ENCODE measurements at places on chromosomes 6 and 20. TPM values are rescaled to one million over a fixed set of nuclear protein-coding genes. Genes with fewer than 3 reads are reported as not detected.
A peak's percentile ranks its signal among the peaks of the same experiment; 100 is the strongest.

GRCh38 chr6:132058975-132059374 lies 107.8 kb upstream of the CCN2 start:
- no peak for DNase-seq

DNA sequence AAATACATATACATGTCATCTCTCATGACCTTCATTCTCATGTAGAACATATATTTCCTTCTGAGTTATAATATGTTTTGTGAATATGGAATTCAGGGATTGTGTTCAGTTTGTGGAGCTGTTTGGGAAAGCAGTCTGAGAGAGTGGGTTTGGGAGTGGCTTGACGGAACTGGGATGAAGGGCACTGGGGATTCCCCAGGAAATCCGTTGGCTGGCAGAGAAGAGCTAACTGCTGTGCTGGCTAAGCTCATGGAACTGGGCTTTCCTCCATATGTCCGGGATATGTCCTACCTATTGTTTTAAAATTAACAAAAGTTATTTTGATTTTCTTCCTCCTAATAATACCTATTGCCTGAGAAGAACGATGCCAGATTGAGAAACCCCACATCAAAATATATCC lies 359.5 kb upstream of the FLRT3 start:
- no peak for DNase-seq

DNA sequence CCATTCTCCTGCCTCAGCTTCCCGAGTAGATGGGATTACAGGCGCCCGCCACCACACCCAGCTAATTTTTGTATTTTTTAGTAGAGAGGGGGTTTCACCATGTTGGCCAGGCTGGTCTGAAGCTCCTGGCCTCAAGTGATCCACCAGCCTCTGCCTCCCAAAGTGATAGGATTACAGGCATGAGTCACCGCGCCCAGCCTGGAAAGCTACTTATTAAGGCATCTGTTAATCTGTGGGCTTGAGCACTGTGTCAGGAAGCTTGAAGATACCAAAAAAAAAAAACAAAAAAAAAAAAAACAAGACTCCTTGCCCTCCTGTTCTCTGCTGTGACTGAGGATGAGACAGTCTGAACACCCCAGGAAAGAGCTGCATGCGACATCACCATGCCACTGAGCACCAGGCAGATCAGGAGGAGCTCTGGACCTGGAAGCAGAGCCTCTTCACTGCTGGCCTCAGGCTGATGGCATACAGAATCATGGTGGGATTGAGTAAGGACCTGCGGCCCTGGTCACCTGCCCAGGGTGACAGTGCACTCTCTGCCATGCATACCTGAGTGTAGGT lies 166.5 kb upstream of the SNX9 start:
- peak; percentile 39 for DNase-seq

Gene PMEPA1
- 10.5 TPM for total RNA-seq

Gene BTNL2
- not detected for total RNA-seq

DNA sequence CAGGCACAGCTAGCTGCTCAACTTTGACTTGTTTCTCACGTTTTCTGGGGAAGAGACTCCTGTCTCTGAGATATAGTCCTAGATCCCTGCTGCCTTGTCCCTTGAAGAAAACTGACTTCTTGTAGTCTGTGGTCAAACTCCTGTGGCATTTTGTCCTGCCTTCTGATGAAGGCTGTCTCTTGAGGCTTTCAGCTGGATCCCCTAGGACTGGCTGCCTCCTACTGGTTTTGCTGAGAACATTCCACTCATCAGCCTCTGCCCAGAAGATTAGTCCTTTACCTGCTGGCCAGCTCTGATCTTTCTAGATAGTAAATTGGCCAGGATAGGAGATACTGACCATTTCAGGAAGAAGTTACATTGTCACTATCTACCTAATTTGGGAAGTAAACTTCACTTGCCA lies 71.9 kb upstream of the CNR1 start:
- DNase-seq = no peak

- no peak for DNase-seq
Measured at GRCh38 chr6:31947070-31947675, 1.3 kb downstream of the CFB start.

DNA sequence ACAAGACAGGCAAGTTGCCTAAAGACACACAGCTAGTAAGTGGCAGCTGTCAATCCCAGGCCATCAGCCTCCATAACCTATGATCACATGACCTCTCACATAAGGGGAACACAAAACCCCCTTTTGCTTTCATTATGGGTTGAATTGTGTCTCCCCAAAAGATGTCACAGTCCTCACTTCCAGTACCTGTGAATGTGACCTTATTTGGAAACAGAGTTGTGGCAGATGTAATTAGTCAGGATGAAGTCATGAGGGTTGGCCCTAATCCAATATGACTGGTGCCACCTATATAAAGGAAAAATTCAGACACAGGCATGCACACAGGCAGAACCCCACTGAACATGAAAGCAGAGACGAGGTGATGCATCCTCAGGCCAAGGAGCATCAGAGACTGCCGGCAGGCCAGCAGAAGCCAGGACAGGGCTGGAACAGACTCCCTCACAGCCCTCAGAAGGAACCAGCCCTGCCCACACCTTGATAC lies 33.6 kb downstream of the GFOD1 start:
- peak; percentile 80 for DNase-seq

DNA sequence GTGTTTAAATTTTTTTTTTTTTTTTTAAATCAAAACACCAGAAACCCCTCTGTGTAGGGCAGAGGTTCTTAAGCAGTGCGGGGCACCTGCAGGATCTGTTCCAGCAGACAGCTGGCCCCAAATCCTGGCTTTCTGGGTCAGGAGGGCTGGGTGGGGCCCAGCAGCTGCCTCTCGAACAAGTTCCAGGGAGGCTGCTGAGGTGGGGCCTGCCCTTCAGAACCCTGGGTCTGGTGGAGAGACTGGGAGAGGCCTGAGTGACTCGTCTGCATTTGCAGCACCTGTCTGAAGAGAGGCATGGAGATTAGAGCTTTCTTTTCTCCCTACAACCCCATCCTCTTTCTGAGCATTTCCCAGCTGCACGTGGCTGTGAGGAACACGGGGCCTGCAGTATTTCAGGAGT lies 8.4 kb downstream of the PSMG4 start:
- DNase-seq = no peak

Gene LGSN
- total RNA-seq = not detected

GRCh38 chr6:1542764-1543163 lies 67.0 kb upstream of the FOXC1 start:
- no peak for DNase-seq

GRCh38 chr6:42394881-42395620 lies 56.7 kb downstream of the TRERF1 start:
- no peak for DNase-seq

- DNase-seq = no peak
Measured at GRCh38 chr20:62955519-62956386, 3.2 kb downstream of the SLC17A9 start.

- DNase-seq = no peak
Measured at GRCh38 chr6:121925024-121925423, 474.4 kb upstream of the HSF2 start.

GRCh38 chr6:165987483-165988301 lies 180.0 kb downstream of the TBXT start:
- DNase-seq = peak; percentile 42

- DNase-seq = no peak
Measured at GRCh38 chr6:156189714-156190113, 587.5 kb upstream of the ARID1B start.

DNA sequence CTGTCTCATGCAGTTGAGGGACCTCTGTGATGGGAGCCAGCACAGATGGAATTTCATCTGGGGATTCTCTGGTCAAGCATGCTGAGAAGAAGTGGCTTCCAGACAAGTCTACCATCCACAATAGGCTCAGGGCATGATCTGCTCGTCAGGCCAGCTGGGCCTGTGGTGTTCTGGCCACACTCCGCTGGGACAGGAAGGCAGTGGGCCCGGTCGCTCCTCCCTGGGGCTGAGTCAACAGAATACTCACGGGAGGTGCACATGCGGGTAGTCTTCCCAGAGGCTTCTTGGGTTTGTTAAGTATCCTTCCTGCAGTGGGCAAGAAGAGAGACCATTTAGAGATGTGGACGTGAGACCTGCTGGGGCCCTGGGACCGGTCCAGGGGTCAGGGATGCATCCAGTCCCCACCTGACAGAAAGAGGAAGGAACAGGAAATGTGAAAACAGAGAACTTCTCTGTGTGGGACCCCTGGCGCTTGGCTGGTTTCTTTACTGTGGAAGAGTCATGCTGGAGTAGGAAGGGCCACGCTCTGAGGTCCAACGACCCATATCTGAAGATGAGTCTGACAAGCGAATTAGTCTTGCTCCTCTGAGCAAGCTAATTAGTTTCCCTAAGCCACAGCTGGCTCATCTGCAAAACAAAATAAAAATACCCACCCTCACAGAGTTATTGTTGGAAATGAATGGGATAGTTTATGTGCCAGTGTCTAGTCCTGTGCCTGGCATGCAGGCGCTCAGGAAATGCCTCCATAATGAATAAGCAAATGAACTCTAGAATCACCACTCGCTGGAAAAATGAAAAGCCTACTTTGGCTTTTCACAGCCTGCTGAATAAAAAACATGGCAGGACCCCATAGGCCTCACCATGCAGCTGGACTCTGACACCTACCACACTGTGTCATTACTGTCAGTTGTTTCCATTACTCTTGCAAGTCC lies 67.3 kb downstream of the TRAM2 start:
- DNase-seq = peak; percentile 82

GRCh38 chr6:13013681-13014503 lies 297.3 kb downstream of the PHACTR1 start:
- no peak for DNase-seq

GRCh38 chr6:25628471-25629197 lies 23.4 kb upstream of the SCGN start:
- DNase-seq = no peak

GRCh38 chr20:60272790-60273189 lies 314.6 kb downstream of the CDH26 start:
- DNase-seq = no peak

All from A172 (cell line).